ENCODE measurements at places on chromosomes 2 and 18. TPM values are rescaled to one million over a fixed set of nuclear protein-coding genes. Genes with fewer than 3 reads are reported as not detected.

- no peaks in the 10 kb centered on the region for H3K36me3 ChIP-seq
- no peak for DNase-seq
- H3K27ac ChIP-seq, result no peak overlapping the region
Observed at GRCh38 chr2:221377066-221377465, 195.0 kb downstream of the EPHA4 start.

- no peak overlapping the region for H3K4me3 ChIP-seq
- peaks cover 4% of the 10 kb centered on the region for H3K27me3 ChIP-seq
- H3K36me3 ChIP-seq, result peaks cover 10% of the 10 kb centered on the region
- peaks cover 49% of the 10 kb centered on the region for H3K4me1 ChIP-seq
- DNase-seq, result no peak
Observed at GRCh38 chr2:241961454-241961853, 91.9 kb downstream of the RTP5 start.

DNA sequence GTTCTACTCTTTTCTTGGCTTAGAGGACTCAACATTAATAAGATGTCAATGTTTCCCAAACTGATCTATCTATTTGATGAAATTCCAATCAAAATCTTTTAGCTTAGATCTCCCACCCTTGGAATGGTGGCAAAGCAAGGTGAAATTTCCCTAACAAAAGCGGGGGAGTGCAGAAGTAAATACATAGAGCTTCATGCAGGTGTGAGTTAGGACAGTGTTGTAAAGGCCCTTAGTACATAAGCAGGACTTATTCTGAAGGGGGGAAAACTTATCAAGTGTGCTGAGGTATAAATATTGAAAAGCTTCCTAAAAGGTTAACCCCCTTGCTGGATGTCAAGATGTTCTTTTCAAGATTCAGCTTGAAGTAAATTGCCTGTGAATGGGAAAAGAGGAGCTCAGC, 608.6 kb upstream of the CELF4 start:
- H3K27ac ChIP-seq, result no peak overlapping the region
- no peaks in the 10 kb centered on the region for H3K4me1 ChIP-seq
- DNase-seq, result no peak
- H3K27me3 ChIP-seq, result no peaks in the 10 kb centered on the region

Gene REG3A
- not detected for total RNA-seq
